ENCODE measurements at places on chromosomes 3 and 15. TPM values are rescaled to one million over a fixed set of nuclear protein-coding genes. Genes with fewer than 3 reads are reported as not detected.

The CTDSPL gene
- 57.6 TPM for total RNA-seq

- H3K36me3 ChIP-seq: no peaks in the 10 kb centered on the region
- peak; percentile 25 for DNase-seq
- H3K4me3 ChIP-seq: no peak overlapping the region
- H3K27me3 ChIP-seq: no peaks in the 10 kb centered on the region
- H3K4me1 ChIP-seq: peaks cover 26% of the 10 kb centered on the region
- peak overlapping the region; percentile 75 for H3K27ac ChIP-seq
These were observed 424.8 kb downstream of the LPP start for GRCh38 chr3:188578576-188579363.

GRCh38 chr3:17179381-17180205 lies 294.8 kb downstream of the PLCL2 start:
- DNase-seq: no peak
- H3K4me3 ChIP-seq: no peak overlapping the region
- no peaks in the 10 kb centered on the region for H3K27me3 ChIP-seq
- H3K4me1 ChIP-seq: no peaks in the 10 kb centered on the region

GRCh38 chr15:96720656-96721055 lies 390.2 kb downstream of the NR2F2 start:
- no peaks in the 10 kb centered on the region for H3K4me1 ChIP-seq
- DNase-seq: no peak
- no peak overlapping the region for H3K27ac ChIP-seq
- no peaks in the 10 kb centered on the region for H3K27me3 ChIP-seq
- H3K36me3 ChIP-seq: no peaks in the 10 kb centered on the region

GRCh38 chr15:29092376-29093064 lies 177.1 kb downstream of the NSMCE3 start:
- H3K27me3 ChIP-seq: no peaks in the 10 kb centered on the region
- H3K27ac ChIP-seq: no peak overlapping the region
- H3K4me1 ChIP-seq: no peaks in the 10 kb centered on the region
- no peaks in the 10 kb centered on the region for H3K36me3 ChIP-seq
- no peak overlapping the region for H3K4me3 ChIP-seq

- H3K4me1 ChIP-seq: peaks cover 25% of the 10 kb centered on the region
- DNase-seq: peak; percentile 38
- H3K4me3 ChIP-seq: no peak overlapping the region
- peak overlapping the region; percentile 76 for H3K27ac ChIP-seq
These were observed 44.3 kb upstream of the GCNT3 start for GRCh38 chr15:59567324-59567723.

- H3K36me3 ChIP-seq: no peaks in the 10 kb centered on the region
- DNase-seq: no peak
- peak overlapping the region; percentile 45 for H3K27ac ChIP-seq
- H3K4me3 ChIP-seq: no peak overlapping the region
- H3K4me1 ChIP-seq: peaks cover 27% of the 10 kb centered on the region
These were observed 45.4 kb downstream of the LPP start for GRCh38 chr3:188199386-188199785.

DNA sequence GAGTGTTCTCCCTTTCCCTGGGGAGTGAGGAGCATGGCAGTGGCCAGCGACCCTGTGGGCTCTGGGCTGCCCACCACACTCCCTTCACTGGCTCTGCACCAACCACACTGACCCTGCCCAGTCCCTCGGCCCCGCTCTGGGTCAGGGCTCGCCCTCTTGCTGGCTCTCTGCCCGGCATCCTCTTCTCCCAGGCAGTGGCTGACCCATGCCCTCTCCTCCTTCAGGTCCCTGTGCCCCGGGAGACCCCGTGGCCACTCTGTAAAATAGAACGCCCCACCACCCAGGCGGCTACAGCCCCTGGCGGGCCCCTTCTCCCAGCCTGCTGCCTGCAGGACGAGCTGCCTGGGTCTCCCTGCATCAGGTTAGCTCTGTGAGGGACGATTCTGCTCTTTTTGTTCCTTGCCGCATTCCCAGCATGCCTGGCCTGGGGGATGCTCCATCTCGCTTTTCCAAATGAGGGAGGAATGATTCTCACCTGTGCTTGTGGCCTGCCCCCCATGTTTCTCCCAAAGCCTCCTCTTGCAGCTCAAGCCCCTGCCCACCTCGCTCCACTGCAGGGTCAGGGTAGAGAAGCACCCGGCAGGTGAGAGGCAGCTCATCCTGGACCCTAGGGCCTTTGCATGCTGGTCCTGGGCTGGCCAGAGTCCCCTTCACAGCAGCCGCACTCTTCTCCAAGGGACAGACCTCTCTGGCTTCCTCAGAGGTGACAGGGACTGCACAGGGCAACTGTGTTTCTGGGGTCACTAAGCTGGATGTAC lies 14.5 kb upstream of the CFAP100 start:
- no peak for DNase-seq
- H3K27ac ChIP-seq: no peak overlapping the region
- H3K36me3 ChIP-seq: no peaks in the 10 kb centered on the region
- no peak overlapping the region for H3K4me3 ChIP-seq
